Breast epithelium (tissue), 4 donors: ENCODE measurements at places on chromosomes 12 and 14. TPM values are rescaled to one million over a fixed set of nuclear protein-coding genes. Genes with fewer than 3 reads are reported as not detected.

Gene AQP6
- not detected for total RNA-seq

Gene BBOF1
- 18.7 TPM for total RNA-seq

Gene LMO3
- 16.5 TPM for total RNA-seq

Gene LRRIQ1
- 0.16 TPM for total RNA-seq

Gene SAMD15
- total RNA-seq, result 2.0 TPM

Gene DTX3
- total RNA-seq, result 3.0 TPM

Gene MARS1
- 65.9 TPM for total RNA-seq

Gene TMPRSS12
- total RNA-seq, result not detected

Gene GLT1D1
- 0.73 TPM for total RNA-seq

Gene B3GNT4
- total RNA-seq, result not detected

Gene FSCB
- 0.59 TPM for total RNA-seq

Gene ADGRD1
- total RNA-seq, result 47.5 TPM

Gene OR4M1
- total RNA-seq, result not detected

Gene ZNF10
- 12.8 TPM for total RNA-seq

Gene TAS2R30
- total RNA-seq, result 11.1 TPM

Gene ZFP36L1
- total RNA-seq, result 737 TPM

Gene ISCA2
- 17.3 TPM for total RNA-seq

Gene TMBIM6
- total RNA-seq, result 364 TPM
